ENCODE measurements at places on chromosomes 11 and 22. TPM values are rescaled to one million over a fixed set of nuclear protein-coding genes. Genes with fewer than 3 reads are reported as not detected.

- no peak for DNase-seq
Observed at GRCh38 chr11:70583781-70584218, 185.5 kb downstream of the CTTN start.

- DNase-seq: no peak
Observed at GRCh38 chr11:33670250-33671011, 30.2 kb downstream of the C11orf91 start.

GRCh38 chr11:112235750-112236390 is 9.6 kb downstream of the PTS start:
- DNase-seq: no peak

The HBD gene
- not detected for total RNA-seq

DNA sequence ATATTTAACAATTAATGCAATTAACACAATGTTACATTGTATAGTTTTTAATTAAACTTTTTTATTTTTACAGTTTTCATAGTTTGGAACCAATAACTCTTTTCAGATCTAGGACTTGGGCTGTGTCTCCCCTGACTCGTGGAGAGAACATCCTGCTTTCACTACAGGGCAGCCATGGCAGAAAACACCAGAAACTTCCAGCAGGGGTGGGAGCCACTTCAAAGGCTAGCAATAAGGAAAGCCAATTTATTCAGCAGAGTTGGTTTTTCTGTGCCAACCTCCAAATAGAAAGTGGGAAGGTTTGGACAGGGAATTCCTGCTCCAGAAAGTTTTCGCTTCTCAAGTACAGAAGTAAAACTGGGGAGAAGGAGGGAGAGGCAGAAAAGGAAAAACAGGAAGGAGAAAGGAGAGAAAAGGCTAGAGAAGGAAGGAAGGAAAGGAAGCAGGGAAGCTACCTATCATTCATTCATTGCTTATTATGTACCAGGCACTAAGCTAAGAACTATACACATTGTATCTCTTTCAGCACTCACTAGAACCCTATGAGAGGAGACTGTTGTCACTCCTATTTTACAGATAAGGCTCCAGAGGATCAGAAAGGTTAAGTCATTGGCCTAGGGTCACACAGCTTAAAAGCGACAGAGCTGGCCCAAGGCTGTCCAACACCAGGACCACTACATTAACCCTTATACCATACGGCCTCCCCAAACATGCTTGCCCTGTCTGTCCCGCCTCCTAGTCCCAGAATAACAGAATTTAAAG is 54.8 kb upstream of the CREB3L1 start:
- no peak for DNase-seq

The ART1 gene
- not detected for total RNA-seq

All from foreskin keratinocyte (primary cell).